Skeletal muscle cell (primary cell): ENCODE measurements at places on chromosomes 6 and 20.

DNA sequence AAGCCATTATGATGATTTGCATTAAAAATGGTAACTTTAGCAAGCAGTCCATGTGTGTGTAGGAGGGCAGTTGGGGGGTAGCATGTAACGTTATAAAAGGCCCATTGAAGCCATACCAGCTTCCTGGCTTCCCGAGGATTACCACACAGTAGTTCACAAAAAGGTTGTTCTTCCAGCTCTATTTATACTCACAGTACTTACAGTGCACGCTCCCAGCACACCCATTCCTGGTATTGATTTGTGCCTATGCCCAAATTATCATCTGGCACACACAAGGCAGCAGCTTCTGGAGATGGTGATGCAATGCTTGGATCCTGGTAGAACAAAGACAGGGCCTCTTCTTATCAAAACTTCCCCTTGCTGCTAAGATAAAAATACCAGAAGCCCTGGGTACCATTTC lies 436.8 kb downstream of the HAO1 start:
- DNase-seq: no peak

GRCh38 chr6:68040312-68040778 lies 594.7 kb upstream of the ADGRB3 start:
- no peak for DNase-seq

- no peak for DNase-seq
These were observed 39.6 kb downstream of the DZANK1 start for GRCh38 chr20:18427214-18427613.

- DNase-seq: no peak
These were observed 1127.0 kb upstream of the MAP3K7 start for GRCh38 chr6:91713911-91714310.

DNA sequence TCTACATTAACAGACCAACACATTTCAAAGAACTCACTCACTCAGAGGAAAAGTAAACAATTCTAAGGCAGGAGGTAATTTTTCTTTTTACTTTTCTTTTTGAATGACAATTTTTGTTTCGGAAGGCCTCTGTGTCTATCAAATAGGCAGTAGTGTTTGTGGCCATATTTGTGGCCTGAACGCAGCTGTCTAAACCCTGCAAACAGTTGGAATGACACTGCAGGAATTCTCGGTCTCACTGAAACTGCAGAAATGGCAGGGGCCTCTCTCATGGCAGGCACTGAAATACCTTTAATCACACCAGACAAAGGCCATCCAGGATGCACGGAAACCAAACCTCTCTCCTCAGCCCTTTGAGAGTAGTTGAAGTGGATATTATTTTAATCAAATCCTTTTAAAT lies 30.4 kb downstream of the FYN start:
- no peak for DNase-seq

- DNase-seq: no peak
These were observed 574.4 kb downstream of the PRKN start for GRCh38 chr6:162153120-162153519.

GRCh38 chr6:15351631-15352030 lies 105.8 kb downstream of the JARID2 start:
- peak; percentile 81 for DNase-seq

GRCh38 chr6:80969439-80969838 lies 783.0 kb downstream of the TENT5A start:
- DNase-seq: no peak

DNA sequence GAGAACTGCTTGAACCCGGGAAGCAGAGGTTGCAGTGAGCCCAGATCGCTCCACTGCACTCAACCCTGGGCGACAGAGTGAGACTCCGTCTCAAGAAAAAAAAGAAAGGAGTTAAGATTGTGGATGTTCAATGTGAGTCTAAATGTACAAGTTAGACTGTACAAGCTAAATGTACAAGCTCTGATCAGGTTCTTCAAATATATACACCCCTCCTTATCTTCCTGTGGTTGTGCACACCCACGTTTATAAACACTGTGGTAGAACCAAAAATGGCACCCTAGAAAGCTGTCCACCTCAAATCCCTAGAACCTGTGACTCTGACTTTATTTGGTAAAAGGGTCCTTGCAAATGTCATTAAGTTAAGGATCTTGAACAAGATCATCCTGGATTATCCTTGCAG lies 11.2 kb upstream of the RANBP9 start:
- no peak for DNase-seq

- no peak for DNase-seq
These were observed 1.8 kb upstream of the TGM3 start for GRCh38 chr20:2293971-2294370.

GRCh38 chr6:135703621-135704020 lies 147.9 kb upstream of the PDE7B start:
- no peak for DNase-seq

DNA sequence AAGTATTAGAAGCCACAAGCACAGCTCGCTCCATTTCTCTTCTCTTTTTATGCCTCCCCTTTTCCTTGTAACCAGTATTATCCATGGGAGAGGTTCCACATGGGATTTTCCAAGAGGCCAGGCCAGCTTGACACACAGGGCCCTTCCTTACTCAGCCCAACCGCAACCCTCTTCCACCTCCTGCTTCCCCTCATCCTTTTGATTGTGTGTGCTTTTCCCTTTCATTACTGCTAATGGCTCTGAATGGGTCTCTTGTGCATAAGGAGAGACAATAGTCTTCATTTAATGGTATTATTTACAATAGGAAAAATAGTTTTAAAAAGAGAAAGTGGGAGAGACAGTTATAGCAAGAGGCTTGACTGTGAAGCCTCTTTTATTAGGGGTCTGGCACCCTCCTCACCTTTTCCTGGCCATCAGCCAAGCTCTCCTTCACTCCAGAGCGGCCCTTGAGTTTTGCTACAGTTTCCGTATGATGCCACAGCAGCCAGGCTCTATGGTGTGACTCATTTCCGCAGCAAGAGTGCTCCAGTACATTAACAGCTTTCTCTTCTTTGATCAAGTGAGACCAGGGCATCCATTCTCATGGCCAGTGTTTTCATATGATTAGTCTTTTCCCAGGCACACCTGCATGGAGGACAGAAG lies 579.5 kb downstream of the TFAP2B start:
- no peak for DNase-seq

GRCh38 chr6:43127180-43127579 lies 43.9 kb upstream of the SRF start:
- DNase-seq: no peak

- DNase-seq: no peak
These were observed 102.2 kb downstream of the SLC24A3 start for GRCh38 chr20:19314621-19315020.

GRCh38 chr6:79040083-79040482 lies 38.0 kb downstream of the PHIP start:
- DNase-seq: no peak

GRCh38 chr20:20872428-20872827 lies 160.0 kb upstream of the RALGAPA2 start:
- no peak for DNase-seq

DNA sequence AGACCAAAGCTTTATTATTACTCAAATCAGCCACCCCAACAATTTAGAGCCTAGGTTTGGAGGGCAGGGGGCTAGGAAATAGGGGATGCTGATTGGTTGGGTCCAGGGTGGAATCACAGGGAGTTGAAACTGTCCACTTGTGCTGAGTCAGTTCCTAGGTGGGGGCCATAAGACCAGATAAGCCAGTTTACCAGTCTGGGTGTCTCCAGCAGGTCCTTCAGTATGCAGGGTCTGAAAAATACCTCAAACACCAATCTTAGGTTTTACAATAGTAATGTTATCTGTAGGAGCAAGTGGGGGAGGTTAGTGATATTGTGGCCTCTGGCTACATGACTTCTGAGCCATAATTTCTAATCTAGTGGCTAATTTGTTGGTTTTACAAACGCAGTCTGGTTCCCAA lies 63.2 kb downstream of the UBR2 start:
- DNase-seq: no peak

DNA sequence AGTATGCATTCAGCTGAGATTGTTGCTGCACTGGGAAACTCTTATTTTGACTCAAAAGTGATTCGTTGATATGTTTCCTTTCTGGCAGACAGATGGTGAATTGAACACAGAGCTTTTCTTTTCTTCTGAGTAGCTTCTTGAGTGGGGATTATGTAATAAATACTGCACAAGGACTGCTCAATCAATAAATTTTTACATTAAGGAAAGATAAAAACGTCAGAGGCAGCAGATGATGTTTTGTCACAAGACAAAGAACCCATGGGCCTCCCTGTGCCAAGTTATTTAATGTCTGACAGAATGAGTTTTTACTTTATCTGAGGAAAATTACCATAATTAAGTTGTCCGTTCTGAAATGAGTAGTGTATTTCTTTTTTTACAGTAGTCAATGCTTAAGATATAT lies 460.3 kb downstream of the UTRN start:
- no peak for DNase-seq

- no peak for DNase-seq
These were observed 124.1 kb downstream of the PHF3 start for GRCh38 chr6:63759605-63760105.

DNA sequence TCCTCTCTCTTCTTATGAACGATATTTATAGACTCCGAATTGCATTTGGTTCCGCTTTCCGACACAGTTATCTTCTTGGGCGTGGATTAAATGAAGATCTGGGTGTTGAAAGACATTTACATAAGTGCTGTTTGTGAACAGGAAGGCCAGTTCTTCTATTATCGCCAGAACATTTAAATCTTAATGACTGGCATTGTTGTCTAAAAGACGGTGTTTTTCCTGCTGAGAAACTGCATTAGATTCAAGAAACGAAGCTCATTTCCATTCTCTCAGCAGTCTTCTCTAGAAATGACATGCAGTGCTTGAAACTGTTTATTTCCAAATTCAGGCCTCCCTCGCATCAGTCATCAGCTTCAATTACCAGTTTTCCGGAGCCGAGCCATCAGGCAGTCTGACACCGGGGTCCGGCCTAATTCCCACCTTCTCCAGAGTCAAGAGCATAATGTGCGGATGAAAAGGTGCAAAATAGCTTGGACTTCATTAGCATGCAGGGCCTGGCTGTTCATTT lies 16.0 kb downstream of the LINC00237 start:
- no peak for DNase-seq

- DNase-seq: no peak
These were observed 29.7 kb downstream of the ATXN1 start for GRCh38 chr6:16731478-16732051.

DNA sequence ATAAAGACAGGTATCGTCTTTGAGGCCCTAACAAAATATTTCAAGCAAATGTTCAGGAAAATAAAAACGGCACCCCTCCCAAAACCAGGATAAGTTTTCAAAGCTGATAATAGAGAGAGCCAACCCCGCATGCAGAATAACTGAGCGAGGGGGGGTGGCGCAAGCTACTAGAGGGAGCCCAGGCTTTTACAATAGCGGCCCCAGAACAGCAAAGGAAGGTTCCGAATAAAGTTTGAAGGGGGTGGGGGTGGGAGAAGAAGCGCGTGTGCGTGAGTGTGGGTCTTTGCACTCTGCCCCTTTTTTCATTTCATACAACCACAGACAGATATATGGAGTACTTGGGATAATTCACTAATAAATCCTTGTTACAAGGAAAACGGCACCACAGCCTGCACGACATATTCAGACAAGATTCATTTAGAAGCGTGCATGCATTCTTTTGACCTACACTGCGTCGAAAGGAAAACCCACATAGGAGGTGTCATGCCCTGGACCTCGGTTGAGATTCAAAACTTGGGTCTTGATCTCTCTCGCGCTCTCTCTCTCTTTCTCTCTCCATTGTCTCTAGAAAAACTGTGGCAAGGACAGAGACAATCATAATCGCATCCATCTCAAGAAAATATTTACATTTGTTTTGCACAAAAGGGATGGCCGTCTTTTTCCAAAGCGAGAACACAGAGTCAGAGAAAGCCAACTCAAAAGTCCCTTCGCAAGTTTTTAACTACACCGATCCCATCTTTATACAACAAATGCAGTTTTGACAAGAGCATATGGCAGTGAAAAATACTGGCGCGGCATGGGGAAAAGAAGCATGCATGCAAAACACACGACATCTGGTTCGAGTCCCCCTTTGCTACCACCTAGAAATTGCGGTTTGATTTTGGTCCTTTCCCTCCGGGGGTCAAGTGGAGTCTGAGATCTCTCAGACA lies 1.6 kb downstream of the OLIG3 start:
- DNase-seq: no peak

DNA sequence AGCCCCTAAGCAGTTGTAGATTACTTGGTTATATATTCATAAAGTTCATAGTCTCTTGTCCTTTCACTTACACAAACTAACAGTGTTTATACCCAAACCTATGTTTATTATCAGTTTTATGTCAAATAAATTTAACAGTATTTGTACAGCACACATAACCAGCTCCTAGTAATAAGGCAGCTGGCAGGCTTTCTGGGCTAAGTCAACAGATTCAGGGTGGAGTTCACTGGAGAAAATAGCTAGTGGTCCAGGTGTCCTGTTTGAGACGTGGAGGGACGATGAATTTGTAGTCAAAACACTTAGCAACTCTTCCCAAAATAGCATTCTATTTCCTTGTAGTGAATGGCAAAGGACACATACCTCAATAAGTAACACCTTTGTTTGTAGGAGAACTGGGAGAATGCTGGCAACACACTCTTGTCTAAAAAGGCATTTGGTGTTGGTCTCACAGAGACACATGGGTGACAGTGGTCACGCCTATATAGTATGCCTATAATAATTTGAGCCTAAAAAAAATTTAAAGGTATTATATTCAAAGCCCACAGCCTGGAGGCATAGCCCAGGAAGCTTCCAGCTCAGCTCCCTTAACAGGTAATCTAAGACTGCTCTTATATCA lies 156.4 kb upstream of the CARMIL1 start:
- DNase-seq: no peak
